ENCODE measurements at places on chromosomes 5 and 9.
A peak's percentile ranks its signal among the peaks of the same experiment; 100 is the strongest.

DNA sequence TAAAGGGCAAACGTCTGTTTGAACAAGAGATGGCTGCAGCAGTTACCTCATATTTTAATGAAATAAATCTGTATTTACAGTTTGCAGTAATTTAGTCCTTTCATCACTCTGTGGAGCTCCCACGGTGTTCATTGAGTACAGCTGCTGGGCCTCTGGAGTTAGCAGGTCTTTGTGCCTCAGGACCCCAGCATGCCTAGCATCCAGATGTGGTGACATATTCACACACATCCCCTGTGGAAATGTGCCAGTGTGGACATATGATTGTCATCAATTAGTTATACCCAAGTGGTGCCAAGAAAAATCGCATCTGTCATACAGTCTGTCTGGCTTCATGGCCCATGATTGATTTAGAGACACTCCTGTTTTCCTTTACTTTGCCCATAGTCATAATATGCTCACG lies 77.3 kb downstream of the NNT start:
- no peak for DNase-seq

DNA sequence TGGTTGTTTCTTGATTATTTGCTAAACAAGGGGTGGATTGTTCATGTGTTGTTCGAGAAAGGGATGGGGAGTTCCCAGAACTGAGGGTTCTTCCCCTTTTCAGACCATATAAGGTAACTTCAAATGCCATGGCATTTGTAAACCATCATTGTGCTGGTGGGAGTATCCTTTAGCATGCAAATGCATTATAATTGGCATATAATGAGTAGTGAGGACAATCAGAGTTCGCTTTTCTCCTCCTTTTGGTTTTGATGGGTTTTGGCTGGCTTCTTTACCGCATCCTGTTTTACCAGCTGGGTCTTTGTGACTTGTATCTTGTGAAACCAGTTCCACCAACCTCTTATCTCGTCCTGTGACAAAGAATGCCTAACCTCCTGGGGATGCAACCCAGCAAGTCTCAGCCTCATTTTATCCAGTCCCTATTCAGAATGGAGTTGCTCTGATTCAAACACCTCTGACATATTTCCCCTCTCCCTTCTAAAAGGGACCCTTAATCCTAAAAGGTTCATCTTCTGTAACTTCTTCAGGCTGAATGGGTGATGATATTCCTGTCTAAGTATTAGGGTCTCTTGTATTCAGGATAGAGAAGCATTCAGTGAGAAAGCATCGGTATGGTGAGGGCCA lies 8.7 kb upstream of the FBN2 start:
- DNase-seq: no peak

- DNase-seq: no peak
Observed at GRCh38 chr5:100406640-100407039, 128.5 kb upstream of the FAM174A start.

DNA sequence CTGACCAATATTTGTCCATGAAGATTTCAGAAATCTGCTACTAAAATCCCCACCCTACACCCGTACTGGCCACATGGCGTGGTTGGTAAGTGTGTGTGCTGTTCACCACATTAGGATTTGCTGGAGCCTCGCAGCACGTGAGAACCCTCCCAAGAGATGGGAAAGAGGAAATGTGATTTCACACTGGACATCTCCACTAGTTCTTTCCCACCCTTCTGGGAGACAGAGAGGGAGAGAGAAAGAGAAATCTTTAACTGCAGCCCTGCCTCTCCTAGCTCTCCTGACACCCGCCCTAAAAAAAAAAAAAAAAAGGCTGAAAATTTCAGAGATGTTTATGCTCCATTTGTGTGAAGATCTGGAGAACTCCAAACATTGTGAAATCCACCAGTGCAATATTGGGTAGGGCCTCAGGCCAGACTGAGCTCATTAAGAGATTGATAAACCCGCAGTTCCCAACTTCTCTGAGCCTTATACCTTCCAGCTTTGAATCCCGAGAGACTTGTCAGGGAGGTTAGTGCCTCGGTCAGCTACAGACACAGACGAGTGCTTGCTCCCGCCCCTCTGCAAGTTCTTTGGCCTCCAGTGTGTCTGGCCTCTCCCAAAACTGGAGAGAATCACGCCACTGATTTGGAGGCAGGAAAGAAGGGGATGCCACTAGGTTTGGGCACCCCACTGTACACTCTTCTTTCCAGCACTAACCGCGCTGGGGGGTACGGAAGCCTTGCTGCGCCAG lies 1.9 kb downstream of the SPRY4 start:
- DNase-seq: peak; percentile 93

DNA sequence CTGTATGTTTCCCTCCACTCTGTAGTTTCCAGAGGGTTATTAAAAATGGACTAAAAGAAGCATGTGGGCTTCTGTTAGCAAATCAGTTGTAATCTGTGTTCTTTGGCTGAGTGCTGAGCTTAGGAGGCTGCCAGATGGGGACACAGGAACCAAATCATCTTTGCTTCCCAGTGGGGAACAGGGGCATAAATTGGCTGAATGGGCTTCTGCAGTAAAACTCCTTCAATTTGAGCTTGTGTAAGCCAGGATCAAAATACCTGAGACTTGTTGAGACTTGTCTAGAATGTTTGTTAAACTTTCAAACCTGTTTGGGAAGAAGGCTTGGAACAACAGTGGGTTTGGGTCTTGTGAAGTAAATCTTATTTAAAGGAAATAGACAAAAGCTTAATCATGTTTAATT lies 32.2 kb upstream of the TNFAIP8 start:
- peak; percentile 75 for DNase-seq

DNA sequence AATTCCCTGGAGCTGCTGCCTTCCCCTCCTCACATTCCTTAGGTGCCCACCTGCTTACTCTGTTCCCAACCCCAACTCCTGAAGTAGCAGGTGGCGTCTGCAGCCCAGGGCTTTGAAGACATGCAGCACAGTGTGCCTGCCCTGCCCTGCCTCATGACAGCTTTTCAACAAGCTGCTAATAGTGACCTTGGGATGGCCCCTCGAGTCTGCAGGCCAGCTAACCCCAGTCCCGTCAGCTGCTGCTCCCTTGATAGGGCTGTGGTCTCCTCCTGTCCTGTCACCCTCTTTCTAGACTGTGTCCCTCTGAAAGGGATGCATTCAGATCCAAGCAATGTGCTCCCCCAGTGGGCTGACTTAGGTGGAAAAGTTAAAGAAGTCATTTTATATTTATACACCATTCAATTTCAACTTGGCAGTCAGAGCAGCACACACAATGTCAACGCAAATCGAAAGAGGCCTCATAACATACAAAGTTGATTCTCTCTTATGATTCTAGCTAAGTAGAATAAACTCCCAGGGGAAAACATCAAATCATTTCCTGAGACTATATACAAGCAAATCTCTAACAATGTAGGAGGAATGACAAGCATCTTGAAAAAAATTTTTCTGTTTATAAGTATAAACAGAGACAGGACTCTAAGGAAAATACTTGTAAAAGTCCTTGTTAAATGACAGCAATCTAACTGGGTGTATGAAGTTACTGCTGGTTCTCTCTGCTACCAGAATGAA lies 37.9 kb downstream of the ADRB2 start:
- peak; percentile 27 for DNase-seq

All from fibroblast of the aortic adventitia (primary cell).